ENCODE measurements at places on chromosomes 3 and 15.

GRCh38 chr3:68664276-68664675, 268.1 kb downstream of the TAFA4 start:
- no peak for DNase-seq

DNA sequence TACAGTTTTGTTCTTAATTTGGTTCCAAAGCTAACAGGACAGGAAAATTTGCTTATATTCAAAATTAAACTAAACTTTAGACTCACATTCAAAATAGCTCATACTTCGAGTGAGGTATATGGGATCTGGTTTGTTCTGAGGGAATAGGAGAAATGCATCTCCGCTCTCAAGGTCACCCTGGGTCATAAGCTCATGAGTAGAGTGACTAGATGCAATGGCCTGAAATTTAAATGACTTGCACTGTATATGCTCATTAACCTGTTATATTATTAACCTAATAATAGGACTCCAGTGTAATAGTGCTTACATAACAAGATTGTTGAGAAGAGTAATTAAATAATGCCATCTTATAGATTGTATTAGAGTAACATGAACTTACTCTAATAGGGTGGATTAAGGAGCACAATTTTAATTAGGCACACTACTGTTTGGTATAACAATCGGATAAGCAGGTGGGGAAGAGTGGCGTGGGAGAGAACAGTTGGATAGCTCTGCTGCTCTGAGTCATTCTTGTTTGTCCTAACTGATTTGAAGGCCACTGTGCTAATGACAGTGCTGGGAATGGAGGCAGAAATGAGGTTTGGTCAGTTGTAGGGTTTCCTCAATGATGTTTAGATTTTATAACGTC, 5.2 kb downstream of the NKTR start:
- DNase-seq: no peak

DNA sequence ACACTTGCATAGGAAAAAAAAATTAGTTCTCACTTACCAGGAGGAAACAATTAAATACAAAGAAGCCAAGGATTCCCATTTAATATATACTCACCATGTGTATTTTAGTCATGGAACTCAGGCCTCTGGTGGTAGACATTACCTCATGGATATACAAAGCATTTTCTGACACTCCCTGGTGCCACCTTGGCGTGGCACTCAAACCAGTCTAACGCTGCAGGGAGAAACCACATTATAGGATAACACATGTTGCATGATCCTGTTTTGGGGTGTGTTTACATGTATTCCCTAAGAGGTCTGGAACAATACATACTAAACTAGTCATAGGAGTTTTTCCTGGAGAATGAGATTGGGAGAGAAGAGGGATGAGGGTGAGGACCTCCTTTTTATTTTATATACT, 5.9 kb upstream of the RTF1 start:
- DNase-seq: no peak

- no peak for DNase-seq
Observed at GRCh38 chr15:40372981-40373380, 9.5 kb upstream of the KNSTRN start.

- no peak for DNase-seq
Observed at GRCh38 chr15:98904544-98904943, 103.0 kb downstream of the PGPEP1L start.

DNA sequence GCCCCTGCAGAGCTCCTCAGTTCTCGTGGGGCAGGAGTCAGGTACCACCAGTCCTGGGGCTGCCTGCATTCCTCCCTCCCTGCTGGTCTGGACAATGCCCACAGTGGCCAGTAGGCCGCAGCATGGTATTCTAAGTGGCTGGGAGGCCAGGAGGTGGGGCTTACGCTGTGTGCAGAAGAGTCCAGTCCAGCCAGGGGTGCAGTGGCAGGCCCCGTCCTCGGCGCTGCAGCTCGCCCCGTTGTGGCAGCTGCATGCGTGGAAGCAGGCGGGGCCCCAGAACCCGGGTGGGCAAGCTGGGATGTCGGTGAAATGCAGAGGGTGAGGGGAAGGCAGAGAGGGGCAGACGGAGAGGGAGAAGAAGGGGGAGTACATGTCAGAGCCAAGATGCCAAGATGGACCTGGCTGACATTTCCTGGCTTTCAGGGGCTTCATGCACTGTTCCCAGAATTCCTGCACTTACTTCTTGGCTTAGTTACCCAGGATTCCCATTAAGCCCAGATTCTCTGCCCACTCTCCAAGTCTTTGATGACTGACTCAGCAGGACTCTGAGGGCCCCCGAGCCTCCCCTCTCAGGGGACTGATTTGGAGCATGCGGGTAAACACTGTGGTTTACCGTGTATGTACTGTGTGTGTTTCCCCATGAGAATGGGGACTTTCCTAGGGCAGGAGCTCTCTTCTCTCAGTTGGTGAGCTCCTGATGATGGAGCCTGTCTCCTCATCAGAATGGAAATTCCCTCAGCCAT, 47.5 kb downstream of the RAB11A start:
- DNase-seq: no peak

- no peak for DNase-seq
Observed at GRCh38 chr15:66619152-66619903, 53.5 kb upstream of the LCTL start.

DNA sequence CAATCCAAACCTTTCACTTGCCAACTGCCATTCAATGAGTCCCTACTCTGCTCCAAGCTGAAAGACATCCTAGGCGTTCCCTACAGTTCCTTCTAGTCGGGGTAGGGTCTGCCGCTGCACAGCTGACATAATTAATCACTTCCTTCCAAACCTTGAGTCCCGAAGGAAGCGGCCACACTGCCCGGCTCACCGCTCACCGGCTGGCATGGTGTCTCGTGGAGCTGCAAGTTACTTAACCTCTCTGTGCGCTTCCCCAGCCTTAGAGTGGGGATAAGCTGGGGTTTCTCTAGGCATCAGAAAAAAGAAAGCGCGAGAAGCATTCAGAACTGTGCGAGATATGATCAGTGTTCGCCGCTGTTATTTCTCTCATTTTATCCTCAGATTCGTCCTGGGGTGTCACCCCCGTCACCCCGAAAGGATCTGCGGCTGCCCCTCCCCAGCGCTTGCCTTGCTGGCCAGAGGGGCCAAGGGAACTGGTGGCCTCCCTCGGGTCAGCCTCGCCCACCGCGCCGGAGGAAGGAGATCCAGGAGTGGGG, 748 bp downstream of the MRPS25 start:
- DNase-seq: no peak

- DNase-seq: no peak
Observed at GRCh38 chr3:146390957-146391356, 78.4 kb downstream of the PLSCR2 start.

DNA sequence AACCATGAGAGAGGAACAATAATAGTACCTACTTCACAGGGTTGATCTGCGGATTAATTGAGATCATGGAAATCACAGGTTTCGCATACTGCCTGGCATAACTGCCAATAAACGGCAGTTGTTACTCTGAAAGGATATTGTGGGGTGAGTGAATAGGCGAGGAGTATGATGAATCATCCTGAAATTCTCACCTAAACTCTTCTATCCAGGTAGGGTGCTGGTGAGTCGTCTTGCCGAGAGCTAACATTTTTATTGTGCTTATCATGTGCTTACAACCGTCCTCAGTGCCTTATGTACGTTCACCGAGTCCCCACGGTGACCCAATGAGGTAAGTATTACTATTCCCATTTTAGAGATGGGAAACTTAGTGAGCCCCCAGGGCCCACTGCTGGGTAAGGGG, 52.4 kb upstream of the SRGAP3 start:
- DNase-seq: no peak

All from stimulated activated CD8-positive, alpha-beta memory T cell treated with anti-CD3 and anti-CD28 coated beads, Interleukin-4, amount 100 ng/mL, for 4 hours (primary cell).